Stimulated activated CD8-positive, alpha-beta memory T cell treated with anti-CD3 and anti-CD28 coated beads, Interleukin-4, amount 100 ng/mL, for 4 hours (primary cell): ENCODE measurements at places on chromosomes 3 and 15.

DNA sequence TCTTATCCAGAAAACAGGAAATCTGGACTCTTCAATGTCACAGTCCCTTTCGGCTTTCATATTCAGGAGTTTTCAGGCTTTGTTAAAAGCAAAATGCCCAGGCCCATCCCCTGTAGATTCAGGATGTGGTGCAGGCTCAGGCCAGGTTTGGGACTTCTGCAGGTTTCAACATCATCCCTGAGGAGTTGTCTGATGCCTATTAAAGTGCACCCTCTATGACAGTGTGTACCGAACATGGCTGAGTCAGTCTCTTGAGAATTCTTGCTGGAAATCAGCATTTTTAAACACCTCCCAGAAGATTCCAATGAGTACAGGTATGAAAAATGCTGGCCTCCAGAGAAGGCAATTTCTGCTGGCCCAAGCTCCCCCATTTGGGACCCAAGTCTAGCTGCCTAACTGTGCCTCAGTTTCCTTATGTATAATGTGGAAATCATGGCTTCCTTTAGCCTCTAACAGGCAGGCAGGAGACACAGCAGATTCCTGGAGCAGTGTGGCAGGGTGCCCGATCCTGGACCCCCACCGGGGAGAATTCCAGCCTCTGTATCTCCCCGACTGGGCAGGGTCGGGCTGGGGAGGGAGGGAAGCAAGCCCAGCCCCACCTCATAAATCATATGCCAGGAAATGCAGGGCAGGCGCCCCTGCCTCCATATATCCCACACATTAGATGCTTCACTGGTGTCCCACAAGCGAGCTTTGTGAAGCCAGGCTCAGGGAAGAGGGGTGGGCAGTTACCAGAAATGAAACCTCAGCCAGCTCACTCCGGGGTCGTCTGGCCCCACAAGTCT lies 44.4 kb upstream of the SLC6A11 start:
- no peak for DNase-seq

- DNase-seq = no peak
Observed at GRCh38 chr3:166661621-166662020, 718.5 kb downstream of the ZBBX start.

GRCh38 chr3:51706021-51706485 lies 815 bp upstream of the GRM2 start:
- DNase-seq = no peak

GRCh38 chr15:65355988-65356353 lies 21.8 kb downstream of the IGDCC3 start:
- DNase-seq = no peak

DNA sequence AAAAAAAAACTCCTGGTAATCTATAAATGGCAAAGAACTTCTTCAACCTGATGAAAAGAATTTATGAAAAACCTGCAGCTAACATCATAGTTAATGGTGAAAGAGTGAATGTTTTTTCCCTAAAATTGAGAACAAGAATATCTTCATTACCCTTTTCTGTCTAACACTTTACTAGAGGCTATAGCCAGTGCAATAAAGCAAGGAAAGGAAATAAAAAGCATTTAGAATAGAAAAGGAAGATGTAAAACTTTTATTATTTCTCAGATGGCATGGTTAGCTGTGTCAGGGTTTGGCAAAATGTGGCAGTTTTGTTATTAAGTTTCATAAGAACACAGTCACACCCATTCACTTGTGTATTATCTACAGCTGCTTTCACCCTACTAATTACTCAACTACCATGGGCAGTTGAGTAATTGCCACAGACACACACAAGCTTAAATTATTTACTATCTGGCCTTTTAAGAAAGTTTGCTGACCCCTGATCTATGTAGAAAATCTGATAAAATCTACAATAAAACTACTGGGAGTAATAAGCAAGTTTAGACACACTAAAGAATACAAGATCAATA lies 465.1 kb downstream of the MAGI1 start:
- no peak for DNase-seq

GRCh38 chr15:82963471-82964341 lies 11.2 kb upstream of the HOMER2 start:
- DNase-seq = no peak

DNA sequence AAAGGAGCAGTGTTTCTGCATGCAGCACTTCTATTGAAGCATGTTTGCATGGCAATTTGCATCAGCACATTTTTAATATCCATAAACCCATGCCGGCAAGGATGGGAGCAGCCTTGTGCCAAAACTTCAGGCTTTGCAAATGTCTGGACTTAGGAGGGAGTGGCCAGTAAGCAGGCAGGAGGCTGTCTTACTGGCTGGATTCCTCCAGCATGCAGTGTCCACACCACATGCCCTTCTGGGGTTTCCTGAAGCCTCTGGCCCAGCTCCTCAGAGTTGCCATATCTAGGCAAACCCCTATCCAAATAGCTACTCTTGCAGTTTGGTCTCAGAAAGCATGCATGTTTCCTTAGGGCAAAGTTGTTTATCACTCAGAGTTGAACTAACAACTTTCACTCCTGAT lies 139.1 kb upstream of the MRPS22 start:
- no peak for DNase-seq

GRCh38 chr3:127171721-127172120 lies 21.2 kb upstream of the PRR23E start:
- no peak for DNase-seq

GRCh38 chr15:101048176-101048575 lies 129.0 kb downstream of the LRRK1 start:
- DNase-seq = no peak

DNA sequence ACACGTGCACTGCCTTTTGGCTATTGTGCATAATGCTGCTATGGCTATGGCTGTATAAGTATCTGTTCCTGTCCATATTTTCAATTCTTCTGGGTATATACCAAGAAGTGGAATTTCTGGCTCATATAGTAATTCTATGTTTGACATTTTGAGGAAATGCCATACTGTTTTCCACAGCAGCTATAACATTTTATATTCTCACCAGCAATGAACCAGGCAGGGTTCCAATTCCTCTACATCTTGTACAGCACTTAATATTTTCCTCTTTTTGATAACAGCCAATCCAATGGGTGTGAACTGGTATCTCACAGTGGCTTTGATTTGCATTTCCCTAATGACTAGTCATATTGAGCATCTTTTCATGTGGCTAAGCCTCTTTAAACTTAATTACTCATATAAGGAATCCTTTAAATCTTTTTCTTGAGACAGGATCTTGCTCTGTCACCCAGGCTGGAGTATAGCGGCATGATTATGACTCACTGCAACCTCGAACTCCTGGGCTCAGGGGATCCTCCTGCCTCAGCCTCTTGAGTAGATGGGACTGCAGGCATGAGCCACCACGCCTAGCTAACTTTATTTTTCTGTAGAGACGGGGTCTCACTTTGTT lies 38.1 kb upstream of the IGDCC4 start:
- no peak for DNase-seq

- DNase-seq = no peak
Observed at GRCh38 chr3:24168977-24169376, 223.9 kb downstream of the NR1D2 start.

DNA sequence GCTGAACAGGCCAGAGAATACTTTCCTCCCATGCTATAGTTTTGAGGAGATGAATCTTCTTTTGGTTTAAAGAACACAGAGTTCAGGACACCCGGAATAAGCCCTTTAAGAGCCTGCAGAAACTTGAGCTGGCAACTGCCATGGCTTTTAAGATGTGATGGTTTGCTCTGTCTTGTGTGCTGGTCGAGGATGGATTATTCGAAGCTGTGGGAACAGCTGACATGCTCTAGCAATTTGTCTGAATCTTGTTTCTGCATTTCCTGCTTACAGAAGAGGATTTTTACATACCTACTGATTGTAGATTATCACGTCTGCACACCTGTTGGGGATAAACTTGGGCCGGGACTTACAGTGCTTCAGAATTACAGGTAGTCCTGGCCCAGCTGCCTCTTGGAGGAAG lies 396.9 kb downstream of the LRTM1 start:
- no peak for DNase-seq
